Dermis microvascular lymphatic vessel endothelial cell (primary cell): ENCODE measurements at places on chromosomes 2 and 18. TPM values are rescaled to one million over a fixed set of nuclear protein-coding genes. Genes with fewer than 3 reads are reported as not detected.

GRCh38 chr2:182283512-182283911 is 143.3 kb downstream of the PDE1A start:
- peak; percentile 64 for DNase-seq

DNA sequence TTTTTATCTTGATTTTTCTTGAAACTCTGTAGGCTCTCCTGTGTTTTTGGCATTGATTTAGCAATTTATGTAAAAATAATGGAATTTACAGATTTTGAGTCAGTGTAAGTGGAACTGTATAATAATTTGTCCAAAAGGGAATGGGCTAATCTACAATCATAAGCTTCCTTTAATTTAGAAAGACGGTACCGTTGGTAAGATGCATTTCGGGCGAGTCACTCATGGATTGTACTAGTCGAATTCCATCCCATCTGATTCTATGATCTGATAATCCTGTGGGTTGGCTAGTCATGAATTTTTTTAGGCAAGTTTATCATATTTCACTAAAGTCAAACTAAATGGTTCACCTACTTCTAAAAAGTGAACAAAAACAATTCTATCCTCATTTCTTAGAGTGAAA is 133.4 kb downstream of the ZNF407 start:
- DNase-seq = peak; percentile 4

GRCh38 chr18:12397793-12398192 is 9.9 kb upstream of the PRELID3A start:
- no peak for DNase-seq

DNA sequence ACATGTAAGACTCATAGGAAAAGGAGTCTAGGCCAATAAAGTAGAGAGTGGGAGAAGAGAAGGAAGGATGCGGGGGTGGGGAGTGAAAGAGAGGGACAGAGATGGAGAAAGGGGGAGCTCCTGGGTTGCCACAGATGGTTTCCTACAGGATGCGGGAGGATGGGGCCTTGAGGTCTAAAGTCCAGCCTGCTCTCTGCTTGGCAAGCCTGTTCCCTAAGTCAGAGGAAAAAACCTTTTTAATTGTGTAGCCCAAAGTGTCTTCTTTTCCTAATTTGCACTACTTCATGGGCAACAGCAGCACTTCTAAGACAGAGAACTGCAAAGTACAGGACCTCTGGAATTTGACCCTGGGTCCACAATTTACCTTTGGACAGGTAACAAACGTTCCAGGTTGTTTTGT is 1.4 kb upstream of the FAM110C start:
- no peak for DNase-seq

DNA sequence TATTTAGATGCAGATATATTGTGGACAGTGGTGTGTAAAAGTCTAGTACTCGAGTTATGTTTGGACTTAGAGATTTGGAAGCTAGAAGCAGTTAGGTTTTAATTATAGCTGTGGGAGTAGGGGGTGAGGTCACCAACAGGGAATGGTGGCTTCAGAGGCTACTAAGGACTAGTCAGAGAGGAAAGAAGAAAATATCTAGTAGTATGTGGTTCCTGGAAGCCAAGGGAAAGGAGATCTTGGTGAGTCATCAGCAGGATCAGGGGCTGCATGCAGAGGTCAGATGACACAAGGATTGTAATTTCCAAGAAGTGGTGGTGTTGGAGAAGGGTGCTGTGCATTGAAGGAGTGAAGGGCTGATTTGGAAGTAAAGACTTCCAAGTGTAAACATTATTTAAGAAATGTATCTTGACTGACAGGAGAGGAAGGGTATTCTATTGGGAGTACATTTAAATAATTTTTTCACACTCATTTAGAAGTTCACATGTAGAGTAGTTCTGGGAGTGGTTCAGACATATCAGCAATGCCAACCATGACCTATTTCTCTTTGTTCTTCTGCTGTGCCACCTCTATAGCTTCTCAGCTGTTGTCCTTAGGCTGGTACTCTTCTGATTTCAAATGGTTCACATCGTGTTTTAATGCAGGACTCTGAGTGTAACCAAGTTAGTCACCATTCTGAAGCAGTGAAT is 59.1 kb downstream of the ACSL3 start:
- DNase-seq = no peak

GRCh38 chr18:52933356-52933755 is 593.4 kb downstream of the DCC start:
- no peak for DNase-seq

- no peak for DNase-seq
Measured at GRCh38 chr2:161625314-161625919, 1.2 kb downstream of the SLC4A10 start.

DNA sequence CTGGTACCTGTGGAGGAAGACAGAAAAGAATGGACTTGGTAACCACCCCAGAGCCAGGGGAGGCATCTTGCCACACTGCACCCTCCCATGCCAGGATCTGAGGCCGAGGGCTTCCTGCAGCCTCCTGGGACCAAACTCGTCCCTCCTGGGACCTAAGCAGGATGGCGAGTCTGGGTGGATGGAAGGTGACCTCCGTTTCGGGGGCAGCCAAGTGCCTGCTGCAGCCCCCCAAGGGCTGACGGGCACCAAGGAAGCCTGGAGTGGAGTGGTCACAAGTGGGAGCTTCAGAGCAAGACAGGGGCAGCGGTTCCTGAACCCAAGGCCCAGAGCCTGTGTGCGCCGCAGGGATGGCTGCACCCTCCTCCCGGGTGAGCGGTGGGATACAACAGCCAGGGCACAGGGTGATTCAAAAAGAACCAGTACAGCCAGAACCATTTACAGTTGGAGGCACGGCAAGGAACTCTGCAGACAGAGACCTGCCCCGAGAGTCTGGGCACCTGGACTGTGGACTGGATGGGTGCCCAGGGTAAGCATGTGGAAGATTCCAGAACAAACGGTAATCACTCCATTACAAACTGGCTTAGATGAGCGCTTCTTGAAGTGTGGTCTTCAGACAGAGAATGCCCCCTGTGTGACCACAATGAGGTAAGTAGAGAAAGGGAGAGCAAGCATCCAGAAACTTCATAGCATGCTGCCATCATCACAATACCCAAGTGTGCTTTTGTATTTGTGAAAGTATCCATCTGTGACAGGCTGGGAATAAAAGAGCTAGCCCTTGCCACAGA is 12.1 kb downstream of the HS1BP3 start:
- DNase-seq = no peak

DNA sequence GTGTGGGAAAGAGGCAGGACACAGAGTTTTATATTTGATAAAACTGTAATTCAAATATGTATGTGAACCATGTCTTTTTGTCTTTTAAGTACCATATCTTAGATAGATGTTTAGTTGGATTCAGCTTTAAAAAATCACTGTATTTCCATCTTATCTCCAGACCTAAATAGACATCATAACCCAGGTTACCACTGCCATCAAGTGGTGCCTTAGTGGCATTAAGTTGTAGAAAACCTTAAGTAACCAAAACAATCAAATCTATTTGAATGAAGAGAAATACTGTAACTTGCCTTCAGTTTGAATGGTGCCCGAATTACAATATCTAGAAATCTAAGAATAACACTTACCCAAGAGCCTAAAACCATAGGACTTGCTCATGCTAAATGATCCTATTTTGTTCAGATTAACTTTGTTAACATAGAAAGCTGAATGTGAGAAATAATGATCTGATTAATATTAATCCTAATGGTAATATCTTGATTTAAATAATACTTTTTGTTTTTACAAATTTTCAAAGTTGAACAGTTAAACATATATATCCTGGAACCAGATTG is 92.5 kb upstream of the MAP2 start:
- DNase-seq = peak; percentile 61

DNA sequence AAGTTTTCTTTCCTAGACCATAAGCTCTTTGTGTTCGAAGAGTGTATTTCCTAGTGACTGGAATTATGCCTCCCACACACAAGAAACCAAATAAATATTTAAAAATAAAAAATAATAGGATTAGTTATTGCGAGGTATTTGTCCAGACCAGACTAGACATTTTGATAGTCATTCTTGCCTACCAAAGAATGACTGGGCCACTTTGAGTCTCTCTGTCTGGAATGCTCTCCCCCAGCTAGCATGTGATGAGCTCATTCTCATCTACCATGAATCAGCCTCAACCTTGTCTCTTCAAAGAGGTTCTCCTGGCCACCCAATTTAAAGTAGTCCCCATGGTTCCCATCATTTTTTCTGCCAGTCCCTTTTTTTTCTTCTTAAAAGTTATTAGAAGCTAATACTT is 13.9 kb upstream of the DSC1 start:
- DNase-seq = no peak

DNA sequence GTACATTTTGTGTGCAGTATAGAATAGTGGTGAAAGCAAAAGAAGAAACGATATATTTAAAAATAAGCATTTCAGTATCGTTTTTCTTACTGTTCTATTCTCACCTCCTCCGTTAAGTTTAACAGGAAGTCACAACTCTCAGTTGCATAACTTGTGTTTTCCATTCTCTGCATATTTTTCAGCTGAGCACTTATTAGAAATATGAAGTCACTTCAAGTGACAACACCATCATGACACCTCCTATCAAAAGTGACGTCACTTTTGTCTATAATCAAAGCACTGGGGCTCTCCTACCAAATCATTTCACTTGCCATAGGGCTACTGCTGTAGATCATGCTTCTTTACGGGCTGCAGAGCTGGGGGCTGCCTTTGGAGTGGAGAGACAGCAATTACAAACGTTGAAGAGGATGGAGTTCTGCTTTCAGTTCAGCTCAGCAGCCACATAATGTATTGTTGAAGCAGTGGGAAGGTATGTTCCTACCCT is 36.3 kb downstream of the STAT4 start:
- no peak for DNase-seq

GRCh38 chr2:186852508-186852907 is 3.5 kb upstream of the ZSWIM2 start:
- no peak for DNase-seq

GRCh38 chr2:222521099-222521498 is 96.8 kb downstream of the SGPP2 start:
- no peak for DNase-seq

DNA sequence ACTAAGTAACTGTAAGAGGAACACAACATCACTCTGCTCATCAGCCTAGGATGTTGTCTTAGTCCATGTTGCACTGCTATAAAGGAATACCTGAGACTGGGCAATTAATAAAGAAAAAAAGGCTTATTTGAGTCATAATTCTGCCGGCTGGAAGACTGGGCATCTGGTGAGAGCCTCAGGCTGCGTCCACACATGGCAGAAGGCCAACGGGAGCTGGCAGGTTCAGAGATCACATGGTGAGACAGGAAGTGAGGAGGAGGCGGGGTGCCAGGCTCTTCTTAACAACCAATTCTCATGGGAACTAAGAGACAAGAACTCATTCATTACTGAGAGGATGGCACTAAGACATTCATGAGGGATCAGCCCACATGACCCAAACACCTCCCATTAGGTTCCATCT is 46.8 kb downstream of the EPG5 start:
- DNase-seq = peak; percentile 84

- DNase-seq = no peak
Measured at GRCh38 chr2:170924969-170925368, 4.1 kb upstream of the GORASP2 start.

DNA sequence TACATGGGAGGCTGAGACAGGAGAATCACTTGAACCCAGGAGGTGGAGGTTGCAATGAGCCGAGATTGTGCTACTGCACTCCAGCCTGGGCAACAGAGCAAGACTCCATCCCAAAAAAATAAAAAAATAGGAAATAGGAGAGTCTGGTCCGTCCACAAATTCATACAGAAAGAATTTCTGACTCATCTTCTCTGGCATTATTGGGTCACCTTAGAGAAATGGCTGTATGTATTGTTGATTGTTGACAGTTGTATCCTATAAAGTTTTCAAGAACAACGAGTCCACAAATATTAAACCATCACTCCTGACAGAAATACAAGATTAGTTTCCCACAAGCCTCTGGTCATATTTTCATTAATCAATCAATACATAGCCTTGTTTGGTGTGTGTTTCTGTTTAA is 20.4 kb downstream of the RBM43 start:
- DNase-seq = no peak

GRCh38 chr2:200297989-200298388 is 8.5 kb upstream of the SPATS2L start:
- DNase-seq = no peak

DNA sequence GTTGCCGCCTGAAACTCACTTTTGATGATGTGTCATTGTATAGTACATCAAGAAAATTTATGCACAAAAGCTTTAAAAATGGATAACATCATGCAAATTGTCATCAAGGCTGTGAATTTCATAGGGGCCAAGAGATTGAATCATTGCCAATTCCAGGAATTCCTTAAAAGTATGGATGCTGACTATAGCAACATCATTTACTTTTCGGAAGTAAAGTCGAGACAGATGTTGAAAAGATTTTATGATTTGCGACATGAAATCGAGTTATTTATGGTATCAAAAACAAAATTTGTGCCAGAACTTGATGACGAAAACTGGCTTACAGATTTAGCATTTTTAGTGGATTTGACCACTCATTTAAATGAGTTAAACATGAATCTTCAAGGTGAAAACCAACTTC is 56.3 kb downstream of the ASB1 start:
- no peak for DNase-seq

DNA sequence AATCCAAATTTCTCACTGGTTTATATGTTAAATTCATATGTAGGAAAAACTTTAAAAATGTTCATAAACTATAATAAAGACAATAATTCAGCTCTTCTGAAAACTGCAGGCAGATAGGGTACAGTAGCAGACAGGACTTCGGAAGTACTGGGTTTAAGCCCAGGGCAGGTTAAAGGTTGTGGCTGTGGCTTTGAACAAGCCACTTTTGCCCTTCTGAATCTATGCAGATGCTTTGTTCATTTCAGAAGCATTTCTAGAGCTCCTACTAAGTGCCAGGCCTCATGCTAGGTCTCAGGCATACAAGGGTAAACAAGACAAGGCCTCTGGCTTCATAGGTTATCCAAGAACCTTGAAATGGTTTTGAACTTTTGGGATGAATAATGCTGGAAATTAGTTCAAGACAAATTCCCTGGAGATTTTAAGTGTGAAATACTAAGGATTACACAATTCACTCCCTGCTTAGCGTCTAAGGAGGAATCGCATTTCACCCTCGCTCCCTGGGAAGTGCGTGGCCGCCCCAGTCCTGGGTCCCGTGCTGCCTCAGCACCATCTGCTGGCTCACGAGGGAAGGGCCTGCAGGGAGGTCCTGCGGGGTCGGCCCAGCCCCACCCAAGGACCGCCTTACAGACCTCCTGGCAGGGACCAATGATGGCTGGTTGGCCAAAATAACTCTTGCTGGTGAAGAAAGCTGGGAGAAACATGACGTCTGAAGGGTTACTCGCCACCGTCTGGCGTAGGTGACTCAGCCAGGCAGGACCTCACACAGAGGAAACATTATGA is 67.7 kb upstream of the L3MBTL4 start:
- peak; percentile 6 for DNase-seq

GRCh38 chr18:46916551-46917107 is 678 bp downstream of the PIAS2 start:
- DNase-seq = no peak

- DNase-seq = peak; percentile 31
Measured at GRCh38 chr2:138922973-138923563, 142.9 kb upstream of the NXPH2 start.

Gene CHRNG
- not detected in 2 replicates for total RNA-seq

Gene GPR55
- not detected in 2 replicates for total RNA-seq

Gene FSHR
- not detected in 2 replicates for total RNA-seq

Gene KLHL41
- total RNA-seq = under 0.01 and 0.13 TPM in 2 replicates

Gene ADD2
- total RNA-seq = 8.0 and 23.4 TPM in 2 replicates

Gene DUSP28
- total RNA-seq = 1.4 and 1.8 TPM in 2 replicates

Gene NYAP2
- total RNA-seq = not detected in 2 replicates
